Stimulated activated CD4-positive, alpha-beta T cell treated with anti-CD3 and anti-CD28 coated beads, Interleukin-15, amount 100 ng/mL, for 1 hour (primary cell): ENCODE measurements at places on chromosomes 4 and X.

- no peak for DNase-seq
Measured at GRCh38 chr4:151860561-151861093, 99.8 kb upstream of the GATB start.

DNA sequence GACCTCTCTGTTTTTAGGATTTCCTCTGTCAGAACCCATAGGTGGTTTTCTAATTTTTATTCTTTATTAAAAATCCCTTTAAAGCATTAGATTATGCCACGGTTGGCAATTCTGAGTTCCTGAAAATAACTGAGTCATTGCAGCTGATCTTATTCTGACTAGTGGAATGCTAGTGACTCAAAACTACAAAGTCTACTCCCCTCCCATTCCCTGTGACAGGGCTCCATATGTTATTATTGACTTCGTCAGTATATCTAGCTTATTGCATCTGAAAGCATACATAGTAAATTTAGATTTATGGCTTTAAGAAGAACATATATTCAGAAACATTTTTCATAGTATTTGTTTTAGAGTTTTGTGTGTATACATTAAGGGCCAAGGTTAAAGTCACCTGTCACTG lies 38.5 kb downstream of the HERC3 start:
- DNase-seq: no peak

GRCh38 chr4:1235381-1236102 lies 13.4 kb downstream of the CTBP1 start:
- no peak for DNase-seq

DNA sequence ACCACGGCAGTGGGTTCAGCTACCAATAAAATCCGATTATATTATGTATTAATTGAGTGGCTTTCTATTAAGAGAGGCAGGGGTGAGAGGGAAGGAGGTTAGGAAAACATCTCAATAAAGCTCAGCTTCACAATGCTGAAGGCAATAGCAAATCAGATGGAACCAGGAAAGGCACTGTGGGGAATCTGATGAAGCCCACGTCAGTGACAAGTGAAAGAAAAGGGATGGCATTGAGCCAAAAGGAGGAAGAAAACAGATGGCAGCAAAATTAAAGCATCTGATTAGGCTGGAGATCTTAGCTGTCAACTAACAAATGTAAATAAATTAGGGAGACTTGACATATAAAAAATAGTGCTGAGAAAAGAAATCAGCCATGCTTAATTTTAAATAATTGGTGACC lies 180.9 kb downstream of the RASL11B start:
- no peak for DNase-seq

- no peak for DNase-seq
Measured at GRCh38 chr4:141705747-141706377, 69.5 kb downstream of the IL15 start.

DNA sequence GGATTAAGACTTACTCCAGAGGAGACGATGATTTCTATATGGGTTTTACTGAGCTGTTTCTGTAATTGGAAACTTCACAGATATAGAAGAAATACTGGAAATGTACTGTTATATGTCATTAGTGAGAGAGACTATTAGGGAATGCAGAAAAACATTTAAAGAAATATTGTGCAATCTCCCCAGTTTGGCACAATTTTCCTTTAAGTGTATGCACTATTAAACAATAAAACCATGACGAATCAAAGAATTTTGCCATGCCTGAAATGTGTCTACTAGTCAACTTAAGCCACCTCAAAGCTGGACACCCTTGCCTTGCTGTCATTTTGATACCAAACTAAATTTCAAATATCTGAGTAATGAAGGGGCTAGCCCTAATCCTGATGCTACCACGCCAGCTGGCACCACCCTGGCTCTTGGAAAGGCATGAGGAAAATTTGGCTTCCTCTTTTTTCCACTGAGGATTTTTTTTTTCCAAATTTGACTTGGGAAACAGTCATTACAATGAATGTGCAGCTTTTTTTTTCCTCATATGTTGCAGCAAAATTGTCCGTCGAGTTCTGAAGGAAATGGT lies 36.1 kb downstream of the MTTP start:
- DNase-seq: no peak

GRCh38 chrX:41705680-41706374 lies 17.1 kb downstream of the GPR34 start:
- no peak for DNase-seq

DNA sequence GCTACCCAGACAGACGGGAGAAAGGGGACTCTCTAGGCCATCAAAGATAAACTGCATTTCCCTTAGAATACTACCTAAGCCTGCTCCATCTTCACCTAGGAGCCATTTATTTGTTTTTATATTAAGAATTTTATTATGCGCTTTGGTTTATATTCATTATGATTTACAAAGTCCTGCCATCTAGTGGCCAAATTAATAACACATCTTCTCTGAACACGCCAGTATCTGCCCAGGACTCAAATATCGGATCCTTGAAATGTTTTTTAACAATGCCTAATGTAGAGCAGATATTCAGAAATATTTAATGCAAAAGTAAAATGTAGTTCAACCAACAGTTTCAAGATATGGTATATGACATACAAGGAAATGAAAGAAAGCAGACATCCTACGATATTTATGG lies 20.8 kb upstream of the PRPS2 start:
- DNase-seq: no peak

DNA sequence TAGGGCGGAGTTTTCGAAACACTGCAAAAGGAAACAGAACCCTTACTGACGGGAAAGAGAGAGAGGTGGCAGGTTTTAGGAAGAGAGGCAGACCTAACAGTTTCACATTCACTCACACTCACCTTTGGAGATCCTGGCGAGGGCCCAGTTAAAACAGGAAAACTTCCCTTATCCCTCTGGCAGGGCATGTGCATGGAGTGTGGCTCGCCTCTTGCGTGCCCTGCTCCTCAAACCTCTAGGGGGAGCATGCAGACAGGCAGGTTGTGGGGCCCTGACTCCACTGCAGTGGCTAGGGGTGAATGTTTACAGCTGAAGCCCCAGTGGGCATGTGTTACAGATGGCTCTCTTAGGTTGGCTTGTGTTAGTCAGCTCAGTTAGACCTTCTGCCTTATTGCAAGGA lies 451.5 kb downstream of the UBE2NL start:
- no peak for DNase-seq

DNA sequence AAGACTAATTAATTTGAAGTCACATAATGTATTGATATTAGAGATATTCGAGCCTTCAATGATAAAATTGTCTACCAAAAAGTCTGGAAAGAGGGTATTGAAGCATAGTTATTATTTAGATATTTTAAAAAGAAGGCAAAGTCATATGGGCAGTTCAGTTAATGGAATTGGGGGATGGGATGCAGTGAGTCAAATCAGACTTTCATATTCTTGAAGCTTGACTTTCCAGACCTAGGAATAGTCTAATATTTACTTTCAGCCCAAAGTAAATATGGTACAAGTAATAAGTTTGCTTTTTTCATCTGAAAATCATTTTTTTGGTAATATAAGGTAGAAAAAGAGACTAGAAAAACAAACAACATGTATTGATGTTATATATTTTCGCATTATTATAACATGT lies 2017.8 kb downstream of the C4orf33 start:
- DNase-seq: no peak

DNA sequence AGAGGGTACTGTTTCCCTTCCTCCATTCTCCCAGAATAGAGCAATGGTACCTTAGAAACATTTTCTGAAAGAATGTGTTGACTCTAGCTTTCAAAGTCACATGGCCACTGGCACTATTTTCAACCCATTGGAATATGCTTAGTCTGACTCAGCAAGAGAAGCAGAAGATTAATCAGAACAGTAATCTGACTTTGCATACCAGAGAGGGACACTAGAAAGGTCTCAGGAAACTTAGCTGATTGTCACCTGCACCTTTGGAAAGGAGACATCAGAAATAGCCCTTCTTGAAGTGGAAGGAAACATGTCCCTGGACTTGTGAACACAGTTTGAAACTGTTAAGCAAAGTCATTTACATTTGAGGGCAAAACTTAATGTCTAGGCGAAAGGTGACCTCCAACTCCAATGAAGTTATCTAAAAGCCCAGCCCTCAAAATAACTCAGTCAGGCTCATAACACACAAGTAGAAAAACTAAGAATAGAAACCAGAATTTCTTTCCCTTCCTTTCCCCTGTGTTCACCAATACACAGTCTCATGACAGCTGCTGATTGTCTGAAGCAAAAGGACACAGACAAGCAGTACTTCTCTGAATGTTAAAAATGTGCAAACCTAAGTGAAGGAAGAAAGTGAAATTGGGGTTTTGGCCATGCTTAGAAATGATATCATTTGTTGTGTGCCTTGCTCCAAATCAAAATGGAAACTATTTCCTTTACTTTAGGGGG lies 270.8 kb downstream of the GRIA3 start:
- DNase-seq: no peak

- no peak for DNase-seq
Measured at GRCh38 chr4:101081695-101082369, 265.5 kb downstream of the PPP3CA start.

DNA sequence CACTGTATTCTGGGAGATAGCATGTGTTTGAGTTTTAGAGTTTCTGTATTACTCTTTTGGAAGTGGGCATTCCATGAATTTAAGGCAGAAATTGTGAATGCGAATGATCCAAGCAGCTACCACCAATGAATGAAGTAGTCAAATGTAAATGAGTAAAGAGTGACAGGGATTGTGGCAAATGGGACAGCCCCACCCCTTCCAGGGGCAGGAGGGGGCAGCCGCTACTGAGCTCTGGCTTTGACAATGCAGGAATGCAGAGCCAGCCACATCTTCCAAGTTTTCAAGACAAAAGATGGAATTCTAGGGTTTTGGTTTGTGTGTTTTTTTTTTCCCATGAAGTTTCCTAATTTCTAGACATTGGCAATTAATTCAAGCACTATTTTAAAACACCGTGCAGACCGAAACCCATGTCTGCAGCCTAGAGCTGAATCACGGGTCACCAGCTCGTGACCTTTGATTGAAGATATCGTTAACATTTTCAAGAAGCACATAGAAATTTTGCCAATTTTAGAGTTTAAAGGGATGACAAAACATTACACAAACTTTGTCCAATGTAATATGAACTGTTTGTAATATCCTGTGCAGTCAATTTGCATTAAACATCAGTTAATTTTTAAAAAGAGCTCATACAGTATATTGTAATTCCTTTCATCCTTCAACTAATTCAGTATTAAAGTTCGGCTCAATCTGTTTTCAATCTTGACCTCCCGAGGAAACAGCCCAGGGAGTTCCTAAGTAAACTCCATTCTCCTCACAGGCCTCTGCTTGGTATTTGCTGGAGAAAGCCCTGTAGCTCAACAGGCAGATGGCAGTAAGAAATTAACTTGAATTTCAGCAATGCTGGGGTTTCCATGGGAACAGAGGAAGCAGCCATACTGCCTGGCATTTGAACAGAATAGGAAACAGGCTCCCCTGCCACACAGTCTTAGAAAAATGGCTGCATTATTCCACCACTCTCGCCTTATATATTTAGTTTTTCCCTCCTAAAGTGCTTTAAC lies 83.4 kb downstream of the UCHL1 start:
- DNase-seq: no peak

DNA sequence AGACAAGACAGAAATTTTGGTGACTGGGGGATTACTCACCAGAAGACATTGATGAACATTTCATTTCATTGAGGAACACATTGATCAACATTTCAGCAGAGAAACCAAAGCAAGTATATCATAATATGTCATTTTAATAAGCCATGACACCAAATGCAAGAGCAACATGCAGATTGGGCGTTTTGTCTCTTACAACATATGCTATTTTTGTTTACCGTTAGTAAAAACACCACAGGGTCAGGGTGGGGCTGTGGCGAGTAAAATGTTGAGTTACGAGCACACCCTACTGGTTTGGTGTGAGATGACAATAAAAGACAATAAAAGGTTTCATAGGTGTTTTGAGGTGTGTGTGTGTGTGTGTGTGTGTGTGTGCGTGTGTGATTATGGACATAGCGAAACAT lies 294.5 kb downstream of the PDGFC start:
- DNase-seq: no peak

- no peak for DNase-seq
Measured at GRCh38 chrX:11193035-11193469, 81.9 kb downstream of the HCCS start.

DNA sequence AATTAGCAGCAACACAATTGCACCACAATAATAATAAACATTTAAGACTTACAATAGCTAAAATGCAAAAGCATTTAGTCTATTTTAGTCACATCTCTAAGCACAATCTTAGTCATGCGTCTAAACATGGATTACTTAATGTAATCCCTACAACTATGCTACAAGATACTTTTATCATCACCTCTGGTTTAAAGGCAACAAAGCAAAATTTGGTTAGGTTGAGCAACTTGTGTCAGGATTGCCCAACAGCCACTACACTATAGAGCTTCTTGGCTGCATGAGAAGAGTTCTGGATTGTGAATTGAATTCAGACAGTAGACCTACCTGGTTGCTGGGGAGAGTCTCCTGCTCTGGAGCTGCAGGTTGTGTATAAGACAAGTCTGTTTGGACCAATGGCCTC lies 146.5 kb upstream of the PUDP start:
- DNase-seq: no peak

DNA sequence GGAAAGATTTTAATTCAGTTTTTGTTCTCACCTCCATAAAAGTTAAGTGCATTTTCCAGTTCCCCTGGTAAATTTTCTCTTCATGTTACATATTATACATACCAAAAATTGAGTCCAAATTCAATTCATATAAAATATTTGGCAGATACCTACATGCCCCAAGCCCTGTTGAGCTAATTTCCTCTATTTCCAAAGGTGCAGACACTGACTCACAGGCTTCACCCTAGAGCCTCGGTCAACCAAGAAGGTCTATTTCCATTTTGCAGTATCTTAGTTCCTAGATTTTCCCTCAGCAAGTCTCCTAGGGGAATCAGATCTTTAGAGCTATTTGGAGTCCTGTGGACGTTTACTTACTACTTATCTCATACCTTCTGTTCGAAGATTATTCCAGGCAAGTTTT lies 174.4 kb downstream of the TSPAN5 start:
- no peak for DNase-seq

GRCh38 chrX:953879-954482 lies 258.5 kb downstream of the CRLF2 start:
- no peak for DNase-seq

- no peak for DNase-seq
Measured at GRCh38 chr4:159227984-159228383, 125.1 kb downstream of the RAPGEF2 start.

DNA sequence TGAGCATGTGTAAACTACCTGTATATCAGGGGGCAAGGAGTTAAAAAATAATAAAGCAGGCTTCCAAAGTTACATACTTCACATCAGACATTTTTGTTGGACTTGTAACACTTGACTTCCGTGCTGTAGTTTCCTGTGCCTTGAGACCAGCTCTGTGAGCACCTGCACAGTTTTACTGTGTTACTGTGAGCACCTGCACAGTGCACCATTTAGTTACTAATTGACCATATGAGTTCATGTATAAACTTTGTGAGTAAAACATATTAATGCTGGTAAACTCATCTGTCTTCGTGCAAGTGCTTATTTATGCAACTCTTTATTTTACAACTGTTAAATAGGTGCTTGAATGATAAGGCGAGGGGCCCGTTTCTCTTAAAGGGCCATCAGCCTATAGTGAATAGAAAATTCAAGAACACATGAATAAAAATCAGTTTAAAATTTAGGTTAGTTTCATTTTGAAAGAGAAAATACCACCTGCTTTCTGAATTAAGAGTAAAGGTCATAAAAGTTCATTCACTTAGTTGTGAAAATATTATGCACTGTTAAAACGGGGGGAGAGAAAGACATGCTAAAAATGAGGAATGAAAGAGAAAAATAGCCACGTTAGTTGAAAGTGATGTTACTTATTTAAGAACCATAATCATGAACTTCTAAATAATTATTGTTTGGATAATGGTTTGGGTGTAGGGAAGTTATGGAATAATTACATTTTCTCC lies 42.4 kb downstream of the USP9X start:
- DNase-seq: no peak
